A549 treated with AZD2906 at 1 μM for 4 hours (cell line): ENCODE measurements at places on chromosomes 3 and 15. TPM values are rescaled to one million over a fixed set of nuclear protein-coding genes. Genes with fewer than 3 reads are reported as not detected.

TGM4 gene
- 0.13 to 0.23 TPM (median 0.19 TPM) in 5 replicates for total RNA-seq

SH3GL3 gene
- 0.25 to 0.62 TPM (median 0.51 TPM) in 5 replicates for total RNA-seq

MAP6D1 gene
- 4.7 to 8.3 TPM (median 7.4 TPM) in 5 replicates for total RNA-seq

GRM2 gene
- total RNA-seq: 0.03 to 0.05 TPM (median 0.04 TPM) in 4 of 5 replicates, not detected in the other

ZNF80 gene
- not detected in 5 replicates for total RNA-seq

GATM gene
- 2.3 to 3.4 TPM (median 2.4 TPM) in 5 replicates for total RNA-seq

SPG11 gene
- total RNA-seq: 8.1 to 9.4 TPM (median 8.8 TPM) in 5 replicates

CYP11A1 gene
- total RNA-seq: 0.07 to 0.13 TPM (median 0.10 TPM) in 3 of 5 replicates, not detected in the others

CHL1 gene
- not detected in 5 replicates for total RNA-seq

GP5 gene
- 0.01 to 0.02 TPM in 2 of 5 replicates, not detected in the others for total RNA-seq

CRBN gene
- total RNA-seq: 22.4 to 33.3 TPM (median 25.9 TPM) in 5 replicates

CD200R1 gene
- total RNA-seq: 0.05 to 0.17 TPM (median 0.05 TPM) in 5 replicates

CCDC51 gene
- 26.3 to 28.2 TPM (median 27.5 TPM) in 5 replicates for total RNA-seq

MINAR1 gene
- 0.31 to 0.54 TPM (median 0.50 TPM) in 5 replicates for total RNA-seq

IL12A gene
- 0.97 to 1.8 TPM (median 1.1 TPM) in 5 replicates for total RNA-seq

SCG3 gene
- total RNA-seq: 0.03 to 0.06 TPM (median 0.05 TPM) in 4 of 5 replicates, not detected in the other

CD200R1L gene
- total RNA-seq: 0.05 to 0.24 TPM in 2 of 5 replicates, not detected in the others

TMEM207 gene
- not detected in 5 replicates for total RNA-seq

PLSCR2 gene
- 0.09 to 0.16 TPM in 2 of 5 replicates, not detected in the others for total RNA-seq

C3orf33 gene
- 5.0 to 6.5 TPM (median 6.0 TPM) in 5 replicates for total RNA-seq

C15orf62 gene
- 0.03 to 0.06 TPM (median 0.04 TPM) in 4 of 5 replicates, not detected in the other for total RNA-seq

PPP2R3A gene
- total RNA-seq: 1.4 to 2.9 TPM (median 1.8 TPM) in 5 replicates

KBTBD12 gene
- not detected in 5 replicates for total RNA-seq

NR2F2 gene
- total RNA-seq: 18.5 to 24.5 TPM (median 21.9 TPM) in 5 replicates

CFAP100 gene
- not detected in 5 replicates for total RNA-seq

PFKFB4 gene
- 9.9 to 11.9 TPM (median 10.3 TPM) in 5 replicates for total RNA-seq

DPH3 gene
- 21.2 to 29.5 TPM (median 27.4 TPM) in 5 replicates for total RNA-seq

NGLY1 gene
- 17.1 to 22.3 TPM (median 18.6 TPM) in 5 replicates for total RNA-seq

GALNT15 gene
- total RNA-seq: 0.05 to 0.15 TPM (median 0.09 TPM) in 5 replicates
